CD4-positive, CD25-positive, alpha-beta regulatory T cell (primary cell): ENCODE measurements at places on chromosomes 2 and 18. TPM values are rescaled to one million over a fixed set of nuclear protein-coding genes. Genes with fewer than 3 reads are reported as not detected.

The ERBB4 gene
- total RNA-seq, result not detected

The ARHGAP15 gene
- total RNA-seq, result 261 TPM

The GPR39 gene
- not detected for total RNA-seq

The PLA2R1 gene
- not detected for total RNA-seq

The MSTN gene
- total RNA-seq, result not detected

The GREB1L gene
- total RNA-seq, result not detected

The RAMP1 gene
- total RNA-seq, result not detected

GRCh38 chr2:195642679-195643068 lies 14.4 kb upstream of the SLC39A10 start:
- H3K4me1 ChIP-seq, result no peaks in the 10 kb centered on the region
- DNase-seq, result no peak
- H3K4me3 ChIP-seq, result no peak overlapping the region
- H3K36me3 ChIP-seq, result no peaks in the 10 kb centered on the region
- H3K27ac ChIP-seq, result no peak overlapping the region
- H3K27me3 ChIP-seq, result no peaks in the 10 kb centered on the region

- H3K27me3 ChIP-seq, result no peaks in the 10 kb centered on the region
- DNase-seq, result no peak
- no peaks in the 10 kb centered on the region for H3K4me1 ChIP-seq
- H3K36me3 ChIP-seq, result peaks cover 6% of the 10 kb centered on the region
These were observed 185.2 kb upstream of the EPC2 start for GRCh38 chr2:148459377-148459778.

- no peak for DNase-seq
- H3K36me3 ChIP-seq, result no peaks in the 10 kb centered on the region
- no peak overlapping the region for H3K27ac ChIP-seq
- H3K27me3 ChIP-seq, result peaks cover 2% of the 10 kb centered on the region
- peaks cover 36% of the 10 kb centered on the region for H3K4me1 ChIP-seq
- H3K4me3 ChIP-seq, result no peak overlapping the region
These were observed 3.2 kb downstream of the NMUR1 start for GRCh38 chr2:231527091-231527395.

DNA sequence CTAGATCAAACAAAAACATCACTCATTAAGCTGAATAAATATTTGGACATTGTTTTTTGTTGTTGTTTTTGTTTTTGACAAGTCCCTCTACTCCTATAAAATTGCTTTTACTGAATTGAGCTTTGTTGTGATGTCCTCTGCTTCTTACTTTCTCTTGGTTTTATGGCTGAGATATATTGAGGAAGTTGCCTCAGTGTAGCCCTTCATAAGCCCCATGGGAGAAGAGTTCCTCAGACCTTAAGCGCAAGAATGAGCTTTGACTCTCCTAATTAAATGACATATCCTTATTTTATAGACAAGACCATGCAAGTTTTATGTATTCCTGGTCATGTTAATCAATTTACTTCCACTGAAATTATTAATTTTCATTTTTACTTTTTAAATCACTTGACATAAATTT lies 54.9 kb downstream of the CERKL start:
- H3K4me3 ChIP-seq, result no peak overlapping the region
- H3K36me3 ChIP-seq, result no peaks in the 10 kb centered on the region
- H3K4me1 ChIP-seq, result no peaks in the 10 kb centered on the region
- H3K27me3 ChIP-seq, result no peaks in the 10 kb centered on the region
- DNase-seq, result no peak

DNA sequence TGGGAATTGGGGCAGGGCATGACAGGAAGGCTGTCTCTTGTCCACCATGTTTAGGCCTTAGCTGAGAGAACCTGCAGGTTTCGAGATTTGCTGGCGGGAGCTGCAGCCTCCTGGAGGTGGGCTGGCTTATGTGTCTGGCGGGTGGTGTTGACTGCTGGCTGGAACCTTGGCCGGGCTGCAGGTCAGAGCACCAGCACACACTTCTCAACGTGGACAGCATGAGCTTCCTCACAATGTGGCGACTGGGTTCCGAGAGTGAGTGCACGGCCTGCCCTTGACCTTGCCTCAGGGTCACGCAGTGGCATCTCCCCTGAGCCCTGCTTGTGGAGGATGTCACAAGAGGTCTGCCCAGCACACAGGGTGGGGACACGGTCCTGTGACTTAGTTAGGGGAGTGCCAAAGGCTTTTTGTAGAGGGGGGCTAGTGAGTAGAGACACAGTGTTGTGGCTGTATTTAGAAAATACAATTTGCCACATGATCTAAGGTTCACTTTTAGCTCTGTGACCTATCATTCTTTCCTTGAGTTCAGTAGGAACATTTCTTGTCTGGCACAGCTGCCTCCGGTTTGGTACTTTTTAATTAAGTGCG lies 134.8 kb downstream of the SEPTIN10 start:
- no peaks in the 10 kb centered on the region for H3K27me3 ChIP-seq
- no peak overlapping the region for H3K4me3 ChIP-seq
- no peak for DNase-seq
- no peak overlapping the region for H3K27ac ChIP-seq

- peaks cover 27% of the 10 kb centered on the region for H3K4me1 ChIP-seq
- H3K4me3 ChIP-seq, result no peak overlapping the region
- no peak for DNase-seq
- H3K36me3 ChIP-seq, result no peaks in the 10 kb centered on the region
These were observed 3.0 kb downstream of the FZD7 start for GRCh38 chr2:202036601-202037037.

GRCh38 chr2:21282515-21282898 lies 158.7 kb downstream of the TDRD15 start:
- no peak overlapping the region for H3K4me3 ChIP-seq
- no peak for DNase-seq
- no peak overlapping the region for H3K27ac ChIP-seq

- no peak for DNase-seq
- H3K27me3 ChIP-seq, result no peaks in the 10 kb centered on the region
- H3K36me3 ChIP-seq, result no peaks in the 10 kb centered on the region
- H3K27ac ChIP-seq, result no peak overlapping the region
- no peaks in the 10 kb centered on the region for H3K4me1 ChIP-seq
- H3K4me3 ChIP-seq, result no peak overlapping the region
These were observed 314.8 kb downstream of the MBD2 start for GRCh38 chr18:53909668-53910067.

GRCh38 chr2:101328474-101329007 lies 20.0 kb upstream of the RNF149 start:
- no peaks in the 10 kb centered on the region for H3K36me3 ChIP-seq
- H3K4me3 ChIP-seq, result peak overlapping the region; percentile 76
- H3K4me1 ChIP-seq, result peaks cover 49% of the 10 kb centered on the region
- DNase-seq, result peak; percentile 61
- H3K27me3 ChIP-seq, result no peaks in the 10 kb centered on the region
- H3K27ac ChIP-seq, result peak overlapping the region; percentile 59
